ENCODE measurements at places on chromosomes 4 and X.

DNA sequence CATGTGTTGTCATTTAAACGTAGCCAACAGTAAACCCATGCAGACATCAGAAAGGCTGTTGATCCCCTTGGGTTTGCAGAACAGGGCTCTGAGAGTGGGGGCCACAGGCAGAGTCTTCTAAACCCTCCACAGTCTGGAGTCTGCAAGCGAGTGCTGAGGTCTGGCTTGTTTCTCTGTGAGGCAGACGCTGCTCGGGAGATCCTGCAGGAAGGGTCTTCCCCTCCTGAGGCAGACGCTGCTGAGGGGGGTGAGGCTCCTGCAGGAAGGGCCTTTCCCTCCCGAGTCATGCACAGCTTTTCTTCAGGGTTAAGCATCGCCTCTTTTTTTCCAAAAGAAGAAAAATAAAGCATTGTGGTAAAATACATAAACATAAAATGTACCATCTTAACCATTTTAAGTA lies 17.1 kb upstream of the PDE6B start:
- DNase-seq = no peak

DNA sequence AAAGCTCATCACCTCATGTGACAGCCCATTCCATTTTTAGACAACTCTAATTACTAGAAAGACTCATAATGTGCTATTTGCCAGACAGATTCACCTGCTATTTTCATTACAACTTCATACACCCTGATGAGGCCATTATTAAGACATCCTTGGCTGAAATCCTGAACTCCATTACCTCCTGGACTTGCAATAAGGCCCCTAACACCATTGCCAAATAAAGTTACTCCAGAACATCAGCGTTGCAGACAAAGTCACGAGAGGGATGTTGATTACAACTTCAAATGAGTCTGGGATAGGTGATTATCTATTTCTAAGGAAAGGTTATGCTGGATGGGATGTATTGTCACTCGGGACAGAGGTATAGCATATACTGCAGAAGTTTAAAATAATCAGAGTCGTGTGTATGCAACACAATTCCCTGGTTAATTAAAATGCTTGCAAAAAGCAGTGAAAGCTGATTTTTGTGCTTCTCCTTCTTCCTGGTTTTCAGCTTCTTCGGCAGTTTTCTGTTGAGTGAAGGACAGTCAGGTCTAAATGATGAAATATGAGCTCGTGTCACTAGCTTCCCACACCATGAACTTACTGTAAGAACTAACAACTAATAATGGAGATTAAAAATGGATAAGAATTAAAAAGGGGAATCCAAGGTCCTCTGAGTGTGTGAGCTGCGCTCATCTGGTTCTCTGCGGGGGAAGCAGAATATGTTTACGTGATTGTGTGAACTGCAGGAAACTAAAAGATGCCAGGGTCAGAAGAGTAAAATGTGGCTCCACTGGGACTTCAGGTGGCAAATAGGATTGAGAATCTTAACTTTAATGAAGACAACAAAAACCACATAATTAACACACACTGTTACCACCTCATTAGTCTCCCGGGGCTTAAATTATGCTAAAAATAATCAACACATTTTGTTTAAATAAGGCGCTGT lies 17.6 kb upstream of the SOD3 start:
- no peak for DNase-seq

DNA sequence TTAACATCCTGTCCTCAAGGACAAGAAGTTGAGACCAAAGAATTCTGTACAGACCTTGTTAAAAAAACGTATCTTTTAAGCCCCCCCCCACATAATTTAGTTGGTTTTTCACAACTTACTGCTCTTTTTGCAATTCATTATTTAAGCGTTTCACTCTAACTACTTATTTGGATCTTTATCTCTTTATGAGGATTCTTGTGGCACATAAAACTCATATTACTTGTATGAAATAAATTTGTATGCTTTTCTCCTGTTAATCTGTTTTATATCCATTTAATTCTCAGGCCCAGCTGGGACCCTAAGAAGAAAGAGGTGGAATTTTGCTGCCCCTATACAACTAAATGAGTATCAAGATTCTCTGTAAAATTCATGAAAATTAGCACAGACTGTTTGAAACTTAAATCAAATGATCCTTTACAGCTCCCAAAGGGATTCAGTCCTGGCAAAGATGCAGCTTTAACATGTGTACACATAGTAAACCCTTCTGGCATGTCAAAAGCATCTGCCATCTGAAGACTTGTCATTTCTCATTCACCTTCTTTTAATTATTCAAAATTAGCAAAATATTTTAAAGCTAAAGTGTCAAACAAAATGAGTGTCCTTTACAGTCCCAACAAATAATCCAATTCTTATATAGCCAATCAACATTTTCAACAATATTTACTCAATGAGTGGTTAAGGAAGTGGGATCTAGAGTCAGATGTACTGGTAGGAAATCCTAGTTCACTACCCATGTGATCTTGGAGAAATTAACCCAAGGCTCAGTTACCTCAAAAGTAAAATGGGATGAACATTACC lies 17.7 kb downstream of the ARAP2 start:
- DNase-seq = no peak

- no peak for DNase-seq
Measured at GRCh38 chr4:103008875-103009729, 10.4 kb downstream of the SLC9B1 start.

- DNase-seq = no peak
Measured at GRCh38 chrX:129071390-129071789, 451.9 kb downstream of the SMARCA1 start.

DNA sequence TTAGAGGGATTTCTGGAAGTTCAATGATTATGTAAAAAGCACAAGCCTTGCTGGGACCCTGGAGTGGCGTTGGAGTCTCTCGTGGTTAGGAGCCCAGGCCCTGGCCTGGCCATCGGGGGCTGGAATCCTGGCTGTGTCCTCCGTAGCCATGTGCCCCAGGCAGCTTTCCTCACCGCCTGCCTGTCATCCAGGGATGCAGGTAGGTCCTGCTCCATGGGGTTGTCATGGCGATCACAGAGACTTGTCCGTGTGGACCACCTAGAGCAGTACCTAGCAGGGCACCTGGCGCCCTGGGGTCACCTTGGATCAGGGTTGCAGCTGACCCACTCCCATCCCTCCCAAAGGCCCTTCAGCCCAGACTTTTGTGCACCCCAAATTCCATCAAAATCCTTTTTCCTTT lies 30.2 kb upstream of the WFS1 start:
- DNase-seq = no peak

All from lower leg skin (tissue), 4 donors.